Activated naive CD8-positive, alpha-beta T cell treated with anti-CD3 and anti-CD28 coated beads, Interleukin-2, amount 50 U/mL, for 24 hours (primary cell): ENCODE measurements at places on chromosomes 12 and 14.

- peak; percentile 57 for DNase-seq
Measured at GRCh38 chr12:4293299-4293965, 19.9 kb downstream of the CCND2 start.

- DNase-seq: no peak
Measured at GRCh38 chr12:11830307-11830801, 180.9 kb downstream of the ETV6 start.

GRCh38 chr14:55908106-55908505 is 210.1 kb upstream of the PELI2 start:
- no peak for DNase-seq

DNA sequence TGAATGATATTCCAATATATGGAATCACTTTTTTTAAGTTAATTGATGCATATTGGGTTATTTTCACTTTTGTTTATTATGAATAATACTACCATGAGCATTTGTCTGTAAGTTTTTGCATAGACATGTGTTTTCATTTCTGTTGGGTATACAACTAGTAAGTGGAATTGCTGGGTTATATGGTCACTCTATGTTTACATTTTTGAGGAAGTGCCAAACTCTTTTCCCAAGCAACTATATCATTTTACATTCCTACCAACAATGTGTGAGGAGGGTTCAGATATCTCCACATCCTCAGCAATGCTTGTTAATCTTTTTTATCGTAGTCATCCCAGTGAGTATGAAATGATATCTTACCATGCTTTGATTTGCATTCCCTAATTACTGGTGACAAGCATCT is 64.0 kb downstream of the MON2 start:
- no peak for DNase-seq

- no peak for DNase-seq
Measured at GRCh38 chr14:58994130-58994529, 194.3 kb upstream of the DAAM1 start.

DNA sequence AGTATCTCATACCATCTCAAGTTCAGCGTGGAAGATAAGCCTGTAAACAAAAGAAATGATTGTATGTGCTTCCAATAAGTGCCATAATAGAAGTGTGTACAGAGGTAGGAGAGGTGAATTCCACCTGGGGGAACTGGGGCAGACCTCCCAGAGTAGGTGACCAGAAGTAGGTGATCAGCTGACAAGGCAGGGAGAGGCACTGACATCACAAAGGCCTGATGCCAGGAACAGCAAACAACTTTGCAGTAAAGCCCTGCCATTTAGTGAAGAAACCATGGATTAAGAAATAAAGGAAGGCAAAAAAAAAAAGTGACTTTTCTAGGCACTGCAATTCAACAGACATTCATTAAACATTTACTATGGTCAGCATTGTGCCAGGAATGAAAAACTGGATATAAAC is 31.1 kb downstream of the NR1H4 start:
- DNase-seq: no peak

DNA sequence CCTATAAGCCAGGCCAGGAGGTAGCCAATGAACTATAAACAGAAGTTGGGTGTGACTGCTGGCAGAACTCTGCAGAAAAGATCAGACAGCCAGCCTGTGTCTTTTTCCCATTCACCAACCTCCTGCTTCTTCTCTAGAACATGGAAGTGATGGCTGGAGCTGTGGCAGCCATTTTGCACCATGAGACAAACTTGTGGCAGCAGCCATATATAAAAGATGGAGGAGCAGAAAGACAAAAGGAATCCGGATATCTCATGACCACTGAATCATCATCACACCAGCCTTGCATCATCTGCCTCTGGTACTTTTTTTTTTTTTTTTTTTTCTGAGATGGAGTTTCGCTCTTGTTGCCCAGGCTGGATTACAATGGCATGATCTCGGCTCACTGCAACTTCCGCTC is 8.7 kb downstream of the BEGAIN start:
- no peak for DNase-seq

DNA sequence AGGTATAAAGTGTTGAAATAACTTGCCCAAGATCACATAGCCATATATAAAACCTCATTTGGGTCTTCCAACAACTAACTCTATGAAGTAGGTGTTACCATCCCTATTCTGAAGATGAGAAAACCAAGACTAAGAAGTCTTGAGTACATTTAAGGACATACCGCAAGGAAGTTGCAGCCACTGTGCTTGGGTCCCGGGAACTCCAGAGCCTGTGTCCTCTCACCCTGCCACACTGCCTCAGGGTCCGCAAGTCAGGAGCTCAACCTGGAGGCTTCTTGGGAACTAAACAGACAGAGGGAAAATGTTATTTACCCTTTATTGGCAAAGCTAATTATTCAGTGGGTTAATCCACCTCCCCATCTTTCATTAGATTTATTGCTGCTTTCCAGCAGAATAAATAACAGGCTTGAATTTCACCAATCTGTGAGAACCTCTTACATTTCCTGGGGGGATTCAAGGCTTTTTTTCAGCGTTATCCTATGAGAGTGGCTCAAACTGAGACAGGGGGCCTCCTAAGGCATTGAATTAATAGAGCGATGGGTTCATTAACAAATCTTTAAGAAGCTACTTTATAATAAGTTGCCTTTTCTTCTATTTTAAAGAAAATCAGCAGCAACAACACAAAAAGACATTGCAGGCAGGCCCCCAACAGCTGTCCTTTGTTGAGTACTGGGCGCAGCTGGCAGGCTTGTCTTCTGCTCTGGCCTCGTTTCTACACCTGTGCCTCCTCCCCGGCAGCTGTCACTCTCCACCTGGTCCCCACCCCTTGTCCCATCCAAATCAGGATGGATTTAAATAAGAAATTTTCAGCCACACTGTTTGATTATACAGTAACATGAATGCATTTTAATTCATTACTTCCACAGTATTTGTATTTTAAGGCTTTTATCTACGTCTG is 25.3 kb downstream of the PHLDA1 start:
- no peak for DNase-seq

DNA sequence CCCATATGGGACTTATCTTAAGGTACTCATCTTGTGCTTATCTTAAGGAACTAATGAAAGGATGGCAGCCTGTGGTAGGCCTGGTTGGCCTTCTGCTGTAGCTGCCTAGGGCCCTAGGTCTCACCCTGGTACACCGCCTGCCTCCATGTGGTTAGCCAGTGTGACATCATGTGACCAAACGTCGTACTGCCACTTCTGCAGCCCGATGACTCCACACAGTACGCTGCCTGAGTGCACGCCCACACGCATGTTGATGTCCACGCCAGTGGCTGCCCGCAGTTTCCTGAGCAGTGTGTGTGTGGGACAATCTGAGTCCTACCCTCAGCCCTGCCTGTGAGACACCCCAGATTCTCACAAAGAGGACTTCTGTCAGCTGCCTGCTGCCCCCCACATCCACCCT is 5.1 kb downstream of the ADCY4 start:
- peak; percentile 62 for DNase-seq

DNA sequence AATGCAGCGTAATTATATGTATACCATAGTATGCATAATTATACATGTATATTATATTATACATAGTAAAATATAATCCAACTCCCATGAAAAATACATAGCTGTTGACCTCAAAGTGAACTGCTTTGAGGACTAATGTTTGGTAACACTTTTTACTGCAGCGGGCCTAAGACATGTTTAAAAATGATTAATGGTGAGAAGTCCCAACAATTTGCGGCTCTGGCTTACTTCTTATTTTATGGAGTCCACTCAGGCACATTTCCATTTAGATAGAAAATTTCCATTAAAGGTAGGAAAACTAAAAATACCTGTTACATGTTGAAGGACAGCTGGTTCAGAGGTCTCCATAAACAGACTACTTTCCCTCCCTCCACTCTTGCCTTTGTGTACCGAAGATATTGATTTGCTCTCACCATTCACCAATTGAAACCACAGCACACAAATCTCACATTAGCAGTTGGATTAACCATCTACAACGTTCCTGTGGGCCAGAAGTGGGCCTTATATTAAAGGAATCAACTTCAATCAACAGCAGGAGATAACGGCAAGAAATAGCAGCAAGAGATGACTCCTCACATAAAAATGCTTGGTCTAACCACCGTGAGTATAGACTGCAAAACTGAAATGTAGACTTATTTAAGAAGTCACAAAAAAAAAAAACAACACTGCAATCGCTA is 14.1 kb upstream of the NT5DC3 start:
- no peak for DNase-seq

GRCh38 chr12:120971299-120972180 is 6.8 kb upstream of the HNF1A start:
- DNase-seq: peak; percentile 11

DNA sequence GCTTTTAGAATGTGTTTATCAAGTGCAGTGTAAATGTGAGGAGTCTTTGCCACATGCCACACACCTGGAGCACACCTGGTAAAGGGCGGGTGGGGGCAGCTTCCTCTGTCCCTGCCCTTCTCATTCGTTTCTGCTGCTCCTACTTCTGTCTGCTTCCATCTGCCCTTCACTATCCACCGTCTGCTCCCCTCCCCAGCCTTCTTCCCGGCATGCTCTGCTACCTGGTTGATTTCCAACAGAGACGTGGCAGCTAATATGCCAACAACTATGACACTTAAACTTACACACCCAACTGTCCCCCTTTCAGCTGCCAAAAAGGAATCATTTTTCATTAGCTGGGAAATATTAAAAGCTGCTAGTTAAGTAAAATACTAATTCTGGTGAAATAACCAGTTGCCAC is 9.1 kb upstream of the CARMIL3 start:
- no peak for DNase-seq

GRCh38 chr12:62763312-62763711 is 171.6 kb downstream of the PPM1H start:
- DNase-seq: no peak

- no peak for DNase-seq
Measured at GRCh38 chr12:56267443-56268071, 815 bp downstream of the COQ10A start.

GRCh38 chr14:102013669-102014200 is 49.4 kb downstream of the DYNC1H1 start:
- DNase-seq: no peak

DNA sequence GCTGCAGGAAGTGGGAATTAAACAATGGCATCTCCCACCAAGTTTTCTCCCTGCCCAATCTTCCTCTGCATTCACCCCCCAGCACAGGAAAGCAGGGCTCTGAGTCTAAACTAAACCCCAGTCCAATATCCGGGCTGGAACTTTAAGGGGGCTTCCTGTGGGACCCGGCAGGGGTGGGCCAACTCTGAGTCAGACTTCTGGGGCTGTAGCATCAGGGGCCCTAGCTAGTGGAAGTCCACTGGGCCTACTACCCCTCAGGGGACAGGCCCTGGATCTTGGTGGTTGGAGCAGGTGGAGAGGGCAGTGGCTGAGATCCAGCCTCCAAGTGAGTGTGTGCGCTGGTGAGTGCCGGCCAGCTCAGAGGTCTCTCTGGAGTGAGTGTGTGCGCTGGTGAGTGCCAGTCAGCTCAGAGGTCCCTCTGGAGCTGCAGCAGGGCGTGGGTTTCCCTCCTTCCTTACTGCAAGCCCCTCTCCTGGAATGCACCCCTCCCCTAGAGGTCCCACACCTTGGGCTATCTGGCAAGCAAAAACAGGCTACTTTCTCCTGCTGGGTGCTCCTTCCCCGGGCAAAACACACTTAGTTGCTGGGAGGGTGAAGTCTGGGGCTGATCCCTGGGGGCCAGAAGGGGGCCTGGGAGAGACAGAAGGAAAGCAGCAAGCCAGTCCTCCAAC is 5.6 kb upstream of the LHX5 start:
- no peak for DNase-seq

DNA sequence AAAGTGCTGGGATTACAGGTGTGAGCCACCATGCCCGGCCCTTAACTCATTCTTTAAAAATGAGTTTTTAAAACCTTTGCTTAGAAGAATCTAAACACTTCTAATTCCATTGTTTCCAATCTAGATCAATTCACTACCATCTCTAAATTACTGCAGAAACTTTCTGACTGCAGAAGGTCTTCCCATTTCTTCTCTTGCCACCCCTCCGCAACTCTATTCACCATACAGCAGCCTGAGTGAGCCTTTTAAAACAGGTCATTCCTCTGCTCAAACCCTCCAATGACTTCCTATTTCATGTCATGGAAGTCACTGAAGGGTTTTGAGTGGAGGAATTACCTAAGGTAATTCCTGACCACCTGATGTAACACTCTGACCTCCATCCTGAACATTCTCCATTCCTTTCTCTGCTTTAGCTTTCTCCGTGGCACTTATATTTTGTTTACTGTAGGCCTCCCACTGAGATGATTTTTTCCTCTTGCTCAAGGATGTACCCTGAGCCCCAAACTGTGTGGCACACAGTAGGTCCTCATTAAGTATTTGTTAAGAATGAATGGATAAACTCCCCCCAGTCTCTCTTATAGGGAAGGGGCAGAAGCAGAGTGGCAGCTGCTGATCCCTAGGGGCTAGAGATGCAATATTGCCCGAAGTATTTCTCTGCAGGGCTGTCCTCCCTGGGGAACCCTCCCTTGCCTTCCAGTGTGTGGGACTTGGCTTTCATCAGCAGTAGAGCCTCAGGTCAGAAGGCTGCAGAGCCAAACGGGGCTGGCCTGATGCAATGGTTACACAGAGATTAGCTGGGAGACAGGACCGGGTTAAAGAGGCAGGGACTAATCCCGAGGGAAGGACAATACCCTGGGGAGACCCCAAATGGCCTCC is 1.2 kb downstream of the DDIT3 start:
- no peak for DNase-seq

- DNase-seq: no peak
Measured at GRCh38 chr14:30655124-30655523, 33.0 kb downstream of the SCFD1 start.

DNA sequence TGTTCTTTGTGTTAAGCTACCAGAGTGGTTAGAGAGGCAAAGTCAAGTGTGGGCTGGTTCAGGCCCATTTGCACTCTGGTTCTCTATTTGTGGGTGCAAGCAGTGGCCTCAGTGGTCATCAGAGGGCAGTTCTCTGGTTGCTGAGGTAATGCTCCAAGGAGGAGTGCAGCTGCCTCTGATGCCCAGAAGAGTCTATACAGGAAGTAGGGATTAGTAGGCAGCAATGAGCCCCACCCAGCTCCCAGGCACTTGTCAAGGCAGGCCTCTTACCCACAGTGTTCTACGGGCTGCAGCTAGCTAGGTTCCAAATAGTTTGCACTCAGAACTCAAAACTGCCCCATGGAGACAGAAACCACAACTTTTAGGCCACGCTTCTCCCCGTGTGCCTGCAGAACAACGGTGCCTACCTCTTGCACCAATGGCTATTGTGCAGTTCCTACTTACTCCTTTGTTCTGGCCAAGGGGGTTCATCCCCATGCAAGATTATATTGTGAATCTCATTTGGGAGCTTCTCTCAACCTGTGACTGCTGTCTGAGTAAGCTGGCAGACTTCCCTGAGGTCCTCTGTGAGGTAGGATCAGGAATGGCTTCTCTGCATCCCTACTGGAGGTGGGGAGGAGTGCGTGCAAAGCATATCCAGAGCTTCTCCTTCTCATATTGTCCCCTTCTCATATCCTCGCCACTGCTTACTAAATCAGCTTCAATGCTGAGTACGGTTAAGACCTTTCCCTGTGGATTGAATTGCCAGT is 410.3 kb upstream of the LMO3 start:
- DNase-seq: no peak

- no peak for DNase-seq
Measured at GRCh38 chr14:96938946-96939345, 141.8 kb downstream of the VRK1 start.
